ENCODE measurements at places on chromosomes 13 and 19.

DNA sequence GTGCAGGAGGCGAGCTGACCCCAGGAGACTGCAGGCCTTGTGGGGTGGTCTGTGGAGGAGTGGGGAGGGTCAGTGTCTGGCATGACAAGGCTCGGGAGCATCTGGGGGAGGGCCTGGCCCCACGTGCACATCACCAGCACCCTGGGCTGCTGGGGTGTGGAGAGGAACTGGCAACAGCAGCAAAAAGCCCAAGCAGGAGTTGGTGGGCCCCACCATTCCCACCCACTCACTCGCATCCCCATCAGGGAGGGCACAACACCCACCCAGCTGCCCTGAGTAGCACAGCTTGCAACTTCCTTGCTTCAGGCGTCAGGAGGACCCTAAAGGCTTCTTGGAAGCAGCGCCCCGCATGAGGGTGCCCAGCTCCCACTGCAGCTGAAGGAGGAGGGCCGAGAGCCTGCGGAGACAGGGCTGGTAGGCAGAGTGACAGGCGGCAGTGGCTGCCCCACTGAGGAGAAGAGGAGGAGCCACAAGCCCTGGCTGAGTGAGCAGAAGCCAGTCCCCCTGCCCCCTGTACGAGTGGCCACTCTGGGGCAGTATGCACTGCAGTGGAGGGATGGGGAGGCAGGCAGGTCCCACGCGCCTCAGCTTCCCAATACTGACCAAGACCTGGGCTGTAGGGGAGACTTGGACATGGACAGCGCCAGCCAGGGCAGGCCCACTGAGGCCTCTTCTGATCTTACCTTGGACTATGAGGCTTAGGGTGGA, 26.5 kb downstream of the ELL start:
- no peak for DNase-seq

DNA sequence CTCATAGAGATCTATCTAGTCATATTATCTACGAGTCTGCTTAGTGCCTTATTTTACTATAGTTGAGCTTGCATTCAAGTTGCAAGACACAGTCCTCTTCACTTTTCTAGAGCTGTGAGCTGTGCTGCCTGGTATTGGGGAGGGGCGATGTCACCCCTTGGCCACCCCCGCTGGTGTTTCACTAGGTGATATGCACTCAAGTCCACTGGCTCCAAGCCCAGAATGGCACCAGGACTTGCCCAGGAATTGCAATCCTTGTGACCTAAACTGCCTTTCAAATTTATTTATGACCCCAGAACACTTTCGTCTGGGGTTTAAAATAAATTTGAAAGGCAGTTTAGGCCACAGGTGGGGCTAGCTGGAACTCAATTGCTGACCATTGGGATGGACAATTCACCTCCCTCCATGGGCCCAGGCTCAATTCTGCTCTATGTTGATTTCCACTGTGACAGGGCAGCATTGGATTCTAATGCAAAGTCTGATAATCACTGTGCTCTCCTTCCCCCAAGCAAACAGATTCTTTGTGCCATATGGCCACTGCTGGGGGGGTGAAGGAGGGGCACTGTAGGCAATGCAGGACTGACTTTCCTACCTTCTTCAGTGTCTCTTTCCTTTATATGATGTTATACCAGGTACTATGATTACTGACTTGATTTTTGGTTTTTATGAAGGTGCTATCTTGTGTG, 1244.2 kb upstream of the MIR17HG start:
- no peak for DNase-seq

DNA sequence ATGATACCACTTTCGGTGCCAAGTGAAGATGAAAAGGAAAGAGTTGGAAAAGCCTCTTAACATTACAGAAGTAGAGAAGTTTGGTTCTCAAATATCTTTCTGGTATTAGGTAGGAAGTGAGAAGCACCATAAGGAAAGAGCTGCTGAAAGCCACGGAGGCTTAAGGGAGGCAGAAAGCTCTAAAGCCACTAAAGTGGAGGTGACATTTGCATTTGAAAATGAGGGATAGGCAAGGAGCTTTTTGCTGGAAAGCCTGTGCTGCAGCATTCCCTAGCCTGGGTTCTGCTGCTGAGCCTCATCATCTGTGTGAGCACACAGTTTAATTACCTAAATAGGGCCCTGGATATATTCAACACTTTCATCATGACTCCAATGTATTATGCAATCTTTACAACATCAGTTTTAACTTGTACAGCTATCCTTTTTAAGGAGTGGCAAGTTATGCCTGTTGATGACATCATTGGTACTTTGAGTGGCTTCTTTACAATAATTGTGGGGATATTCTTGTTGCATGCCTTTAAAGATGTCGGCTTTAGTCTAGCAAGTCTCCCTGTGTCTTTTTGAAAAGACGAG, 315.4 kb downstream of the RBM26 start:
- no peak for DNase-seq

GRCh38 chr13:109897988-109898624, 111.7 kb upstream of the IRS2 start:
- no peak for DNase-seq

DNA sequence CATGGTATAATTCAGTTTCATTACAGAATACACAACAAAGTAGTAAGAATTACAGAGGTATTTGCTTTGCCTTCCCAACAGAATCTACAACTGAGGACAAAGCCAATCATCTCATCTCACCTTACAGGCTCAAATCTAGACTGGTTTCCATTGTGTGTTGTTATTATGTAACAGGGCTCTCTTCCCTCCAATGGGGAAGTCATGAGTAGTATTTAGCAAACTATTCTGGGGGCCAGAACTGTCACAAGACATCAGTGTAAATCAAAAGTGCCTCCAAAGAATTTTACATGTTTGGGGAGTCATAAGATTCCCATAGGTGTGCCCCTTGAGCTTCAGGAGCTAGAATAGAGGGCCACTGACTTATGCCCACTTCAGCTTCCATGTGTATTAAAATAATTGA, 187.0 kb upstream of the EDNRB start:
- no peak for DNase-seq

DNA sequence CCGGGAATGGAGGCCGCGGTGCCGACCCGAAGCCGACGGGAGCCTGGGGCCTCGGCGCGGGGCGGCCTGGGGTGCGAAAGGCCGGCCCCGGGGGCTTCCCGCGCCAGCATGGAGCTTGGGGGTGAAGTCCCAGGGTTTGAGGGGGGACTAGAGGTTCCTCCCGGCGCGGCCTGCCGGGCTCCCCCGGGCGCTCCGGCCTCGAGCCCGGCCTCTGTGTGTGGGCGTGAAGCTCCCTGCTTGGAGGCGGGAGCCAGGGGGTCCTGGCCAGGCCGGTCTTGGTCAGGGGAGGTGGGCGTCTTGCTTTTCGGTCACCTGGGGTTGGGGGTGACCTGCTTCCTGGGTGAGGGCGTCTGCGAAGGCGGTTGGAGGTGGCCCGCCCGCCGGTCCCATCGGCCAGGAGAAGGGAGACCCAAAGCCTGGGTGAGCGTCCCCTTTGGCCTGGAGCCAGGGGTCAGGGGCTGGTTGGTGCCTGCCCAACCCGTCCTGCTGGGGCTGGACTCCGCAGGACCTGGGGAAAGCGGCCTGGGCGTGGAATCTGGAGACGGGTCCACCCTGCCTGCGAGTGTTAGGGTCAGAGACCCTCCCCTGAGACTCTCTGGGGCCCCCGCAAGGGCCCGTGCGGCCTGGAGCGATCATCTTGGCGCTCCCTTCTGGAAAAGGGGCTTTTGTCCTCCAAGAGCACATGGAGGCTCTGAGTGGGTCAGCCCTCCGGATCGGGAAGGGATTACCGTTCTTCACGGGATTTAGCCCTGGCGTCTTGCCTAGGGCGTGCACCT, 535 bp downstream of the BSG start:
- DNase-seq, result peak; percentile 74

DNA sequence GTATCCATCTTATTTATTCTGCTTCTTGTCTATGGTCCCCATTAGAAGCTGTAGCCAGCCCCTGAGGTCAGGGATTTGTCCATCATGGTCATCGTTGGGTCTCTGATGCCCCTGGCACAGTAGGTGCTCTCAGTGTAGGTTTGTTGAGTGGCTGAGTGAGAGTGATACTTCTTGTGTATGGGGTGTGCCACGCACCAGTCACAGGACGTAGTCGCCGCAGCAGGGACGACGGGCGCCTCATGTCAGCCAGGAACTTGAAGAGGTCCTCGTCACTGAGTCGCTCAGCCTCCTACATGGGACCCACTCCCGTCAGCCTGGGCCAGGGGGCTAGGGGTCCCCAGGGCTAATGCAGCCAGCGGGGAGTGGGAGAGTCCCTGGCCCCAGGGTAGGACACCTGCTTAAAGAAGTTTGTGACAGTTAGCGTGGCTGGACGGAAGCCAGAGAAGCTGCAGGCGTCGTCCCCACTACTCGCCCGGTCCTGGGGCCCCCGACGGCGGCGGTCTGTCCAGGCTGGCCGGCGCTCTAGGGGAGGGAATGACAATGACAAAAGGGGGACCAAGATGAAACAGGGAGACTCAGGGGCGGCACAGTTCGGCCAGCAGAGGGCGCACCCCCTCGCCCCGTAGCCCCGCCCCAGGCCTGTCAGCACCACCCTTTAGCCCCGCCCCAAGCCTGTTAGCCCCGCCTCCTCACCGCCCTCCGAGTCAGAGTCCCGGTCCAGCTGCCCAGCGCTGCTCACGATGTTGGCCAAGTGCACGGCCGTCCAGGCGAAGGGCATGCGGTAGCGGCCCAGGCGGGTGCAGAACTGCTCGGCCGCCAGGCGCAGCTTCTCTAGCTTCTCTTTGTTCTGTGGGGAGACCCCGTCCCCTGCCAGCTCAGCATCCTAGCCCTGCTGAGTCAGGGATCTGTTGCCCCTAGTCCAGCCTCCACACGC, 3.7 kb downstream of the ANGPTL8 start:
- DNase-seq, result peak; percentile 99

DNA sequence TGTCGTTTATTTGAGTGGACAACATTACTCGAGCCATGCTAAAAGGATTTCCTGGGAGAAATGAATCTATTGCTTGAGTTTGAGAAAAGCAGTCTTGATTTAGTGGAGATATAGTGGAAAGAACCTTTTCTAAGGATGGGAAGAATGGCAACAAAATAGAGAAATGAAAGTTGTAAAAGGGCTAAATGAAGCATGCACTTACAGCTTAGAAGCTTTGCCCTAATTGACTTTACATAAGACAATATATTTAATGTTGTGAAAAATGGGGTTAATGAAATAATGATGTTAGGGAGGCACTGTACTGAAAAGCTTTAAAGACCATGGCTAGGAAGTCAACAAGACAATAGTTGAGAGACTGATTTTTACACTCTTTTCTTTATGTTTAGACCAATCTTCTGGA, 35.4 kb downstream of the SLC10A2 start:
- no peak for DNase-seq

DNA sequence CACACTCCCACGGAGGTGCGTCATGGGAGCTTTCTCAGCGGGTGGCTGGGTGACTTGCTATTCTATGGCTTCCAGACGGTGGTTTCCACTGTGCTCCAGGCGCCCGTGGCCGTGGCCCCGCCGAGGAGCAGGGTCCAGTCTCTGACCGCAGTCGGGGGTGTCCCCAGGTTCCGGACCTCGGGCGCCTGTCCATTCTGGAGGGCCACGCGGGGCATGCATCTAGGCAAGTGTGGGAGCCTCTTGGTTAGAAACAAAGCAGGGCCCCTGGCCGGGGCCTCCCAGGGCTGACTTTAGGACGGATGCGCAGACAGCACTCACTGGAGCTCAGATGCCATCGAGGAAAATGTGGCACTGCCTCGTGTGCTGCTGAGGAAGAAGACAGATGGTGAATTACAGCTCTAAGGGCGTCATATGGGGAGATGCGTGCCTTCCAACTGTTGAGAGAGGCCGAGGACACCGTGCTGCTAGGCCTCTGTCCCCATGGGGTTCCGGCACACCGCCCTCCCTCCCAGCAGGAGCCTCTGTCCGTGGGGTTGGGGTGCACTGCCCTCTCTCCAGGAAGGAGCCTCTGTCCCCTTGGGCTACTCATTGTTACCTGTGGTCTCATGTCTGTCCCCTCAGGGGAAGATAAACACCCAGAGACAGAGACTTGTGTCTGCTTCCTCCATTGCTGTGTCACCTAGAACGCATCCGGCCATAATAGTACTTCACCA, 38.1 kb downstream of the TMEM255B start:
- no peak for DNase-seq

- DNase-seq, result no peak
Observed at GRCh38 chr13:65264066-65264465, 1966.1 kb downstream of the PCDH9 start.

GRCh38 chr19:15841875-15842569, 26.6 kb upstream of the OR10H1 start:
- no peak for DNase-seq

- DNase-seq, result no peak
Observed at GRCh38 chr19:47467914-47468313, 3.8 kb downstream of the SLC8A2 start.

- no peak for DNase-seq
Observed at GRCh38 chr19:30710721-30711120, 338.5 kb downstream of the ZNF536 start.
